HS-5 (cell line): ENCODE measurements at places on chromosomes 13 and 19.

DNA sequence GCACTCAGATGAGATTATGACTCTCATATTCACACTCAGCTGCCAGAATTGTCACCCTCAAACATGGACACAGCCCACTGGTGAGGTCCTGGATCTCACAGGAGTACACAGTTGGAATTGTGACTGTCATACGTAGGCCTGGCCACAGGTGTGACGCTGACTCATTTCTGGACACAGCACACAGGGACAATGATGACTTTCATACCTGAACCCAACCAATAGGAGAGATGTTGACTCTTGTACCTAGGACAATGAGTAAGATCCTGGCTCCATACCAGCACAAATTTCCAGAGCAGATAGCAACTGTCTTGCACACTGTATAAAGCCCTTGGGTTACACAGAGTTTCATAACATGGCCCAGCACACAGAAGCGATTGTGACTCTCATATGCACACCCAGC is 46.4 kb downstream of the ZNF85 start:
- DNase-seq = no peak

- DNase-seq = no peak
Measured at GRCh38 chr13:99118179-99118578, 82.5 kb upstream of the UBAC2 start.

- no peak for DNase-seq
Measured at GRCh38 chr13:51818276-51818675, 14.3 kb upstream of the DHRS12 start.

GRCh38 chr19:17673937-17674799 is 14.0 kb downstream of the UNC13A start:
- no peak for DNase-seq

DNA sequence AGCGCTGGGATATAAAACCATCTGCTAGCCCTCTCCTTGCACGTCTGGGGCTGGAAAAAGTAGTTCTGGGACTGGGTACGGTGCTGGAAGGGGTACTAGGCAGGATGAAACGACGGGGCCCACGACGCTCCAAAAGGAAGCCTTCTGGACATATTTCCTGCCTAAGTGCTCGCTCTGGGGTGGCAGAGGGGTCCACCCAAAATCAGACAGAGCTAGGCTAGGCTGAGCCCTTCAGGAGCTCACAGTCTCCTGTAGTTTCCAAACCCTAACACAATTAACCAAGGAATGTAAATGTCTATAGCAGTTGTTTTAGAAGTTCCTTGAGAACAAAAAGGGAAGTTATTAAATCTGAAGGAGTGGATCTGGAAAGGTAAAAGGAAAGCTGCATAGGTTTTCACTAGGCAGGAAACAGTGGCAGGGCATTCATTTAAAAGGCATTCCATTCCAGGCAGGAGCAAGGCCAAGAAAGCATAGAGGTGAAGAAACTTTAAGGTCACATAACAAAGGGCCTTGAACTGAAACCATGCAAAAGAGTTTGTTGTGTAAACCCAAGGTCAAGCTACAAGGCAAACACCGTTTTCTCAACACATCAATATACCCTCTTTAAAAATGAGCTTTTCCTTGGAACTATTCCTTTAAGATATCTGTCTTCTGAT is 634 bp upstream of the DIAPH3 start:
- no peak for DNase-seq

DNA sequence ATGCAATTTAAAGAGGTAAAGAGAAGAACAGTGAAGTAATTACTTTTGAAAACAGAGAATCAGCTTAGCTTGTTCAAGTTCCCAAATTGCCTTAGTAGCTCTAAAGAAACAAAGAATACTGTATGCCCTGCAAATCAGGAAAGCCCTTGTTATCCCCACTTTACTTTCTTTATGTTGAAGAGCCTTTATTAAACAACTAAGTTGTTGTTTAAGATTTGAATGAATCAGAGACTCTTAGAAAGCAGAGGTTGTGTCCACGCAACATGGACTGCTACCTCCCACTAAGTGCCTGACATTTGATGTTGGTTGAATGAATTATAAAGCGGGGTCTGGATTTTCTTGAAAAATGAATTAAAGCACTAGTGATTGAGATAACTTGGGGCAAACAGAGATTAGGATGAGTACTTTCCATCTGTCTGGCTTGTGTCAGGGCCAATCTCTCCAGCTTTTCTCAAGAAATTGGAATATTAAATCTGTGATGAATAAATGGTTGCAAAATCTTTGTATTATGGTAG is 214.7 kb downstream of the POSTN start:
- no peak for DNase-seq

DNA sequence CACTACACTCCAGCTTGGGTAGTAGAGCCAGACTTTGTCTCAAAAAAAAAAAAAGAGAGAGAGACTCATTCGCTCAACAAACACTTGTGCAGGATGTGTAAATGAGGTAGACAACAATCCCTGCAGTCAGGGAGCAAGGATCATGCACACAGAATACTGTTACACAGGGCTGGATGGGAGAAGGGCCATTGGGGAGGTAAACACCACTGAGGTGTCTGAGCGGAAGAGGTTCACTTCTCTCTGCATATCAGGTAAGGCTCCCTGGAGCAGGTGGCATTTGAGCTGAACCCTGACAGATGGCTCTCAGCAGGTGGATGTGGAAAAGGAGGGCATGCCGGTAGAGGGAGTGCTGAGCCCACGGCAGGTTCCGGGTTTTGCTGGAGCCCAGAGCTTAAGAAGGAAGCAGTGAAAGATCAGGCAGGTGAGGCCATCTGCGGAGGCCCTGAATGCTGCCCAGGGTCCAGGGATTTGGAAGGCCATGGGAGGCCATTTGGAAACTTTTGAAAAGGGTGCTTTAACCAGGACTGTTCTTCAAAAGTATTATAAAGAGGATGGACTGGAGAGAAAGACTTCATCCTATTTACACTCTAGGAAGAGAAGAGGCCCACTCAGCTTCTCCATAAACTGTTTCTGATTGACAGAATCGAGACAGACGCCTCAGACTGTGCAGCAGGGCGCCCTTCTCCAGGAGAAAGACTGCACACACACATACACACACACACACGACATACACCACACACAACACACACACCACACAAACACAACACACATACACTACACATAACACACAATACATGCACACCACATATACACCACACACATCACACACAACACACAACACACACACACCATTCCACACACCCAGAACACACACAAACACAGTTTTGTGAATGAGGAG is 199.4 kb downstream of the USP12 start:
- DNase-seq = no peak

DNA sequence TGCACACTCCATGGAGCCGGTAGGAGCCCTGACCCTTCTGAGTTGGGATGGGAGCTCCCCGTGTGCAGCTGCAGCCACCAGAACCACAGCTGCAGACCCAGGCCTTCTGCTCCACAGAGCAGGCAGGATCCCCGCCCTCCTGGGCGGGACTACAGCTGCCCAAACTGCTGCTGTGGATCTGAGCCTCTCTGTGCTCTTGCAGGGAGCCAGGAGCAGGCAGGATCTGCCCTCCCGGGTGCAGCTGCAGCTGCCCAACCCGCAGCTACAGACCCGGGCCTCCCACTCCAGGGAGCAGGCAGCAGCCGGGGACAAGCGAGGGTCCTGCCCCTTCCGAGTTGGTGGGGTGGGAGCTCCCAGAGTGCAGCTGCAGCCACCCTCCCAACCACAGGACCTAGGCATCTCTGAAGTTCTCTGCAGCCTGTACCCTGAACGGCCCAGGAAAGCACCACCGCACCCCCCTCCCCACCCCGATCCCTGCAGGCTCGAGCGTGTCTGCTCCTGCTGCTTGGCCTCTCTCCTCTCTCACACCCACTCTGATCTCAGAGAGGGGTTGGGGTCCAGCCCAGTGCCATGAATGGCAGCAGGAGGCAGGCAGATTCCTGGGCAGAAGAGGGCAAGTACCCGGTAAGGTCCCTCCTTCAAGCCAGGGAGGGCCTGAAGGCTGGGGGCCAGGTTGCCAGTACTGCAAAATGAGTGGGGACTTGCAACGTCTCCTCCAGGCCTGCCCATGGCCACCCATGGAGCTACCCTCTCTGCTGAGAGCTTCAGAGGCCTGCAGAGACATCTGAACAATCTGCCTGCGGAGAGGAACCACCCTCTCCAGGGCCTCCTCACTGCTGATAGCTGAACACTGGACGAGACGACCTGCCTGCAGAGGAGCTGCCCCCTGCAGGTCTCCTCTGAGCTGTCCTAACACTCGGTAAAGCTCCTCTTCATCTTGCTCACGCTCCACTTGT is 16.4 kb upstream of the EMP3 start:
- DNase-seq = no peak

- no peak for DNase-seq
Measured at GRCh38 chr19:55695511-55696290, 20.7 kb downstream of the EPN1 start.

DNA sequence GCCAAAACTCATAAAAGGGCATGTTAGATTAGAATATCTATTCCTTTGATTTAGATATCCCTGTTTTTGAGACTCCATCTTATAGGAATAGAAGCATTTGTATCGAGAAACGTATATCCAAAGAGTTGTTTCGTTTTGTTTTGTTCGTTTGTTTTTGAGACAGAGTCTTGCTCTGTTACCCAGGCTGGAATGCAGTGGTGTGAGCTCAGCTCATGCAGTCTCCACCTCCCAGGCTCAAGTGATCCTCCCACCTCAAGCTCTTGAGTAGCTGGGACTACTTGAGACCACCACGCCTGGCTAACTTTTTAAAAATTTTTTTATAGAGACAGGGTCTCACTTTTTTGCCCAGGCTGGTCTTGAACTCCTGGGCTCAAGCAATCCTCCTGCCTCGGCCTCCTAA is 26.6 kb upstream of the ZMYM5 start:
- no peak for DNase-seq

- no peak for DNase-seq
Measured at GRCh38 chr13:83906240-83906820, 24.1 kb upstream of the SLITRK1 start.

DNA sequence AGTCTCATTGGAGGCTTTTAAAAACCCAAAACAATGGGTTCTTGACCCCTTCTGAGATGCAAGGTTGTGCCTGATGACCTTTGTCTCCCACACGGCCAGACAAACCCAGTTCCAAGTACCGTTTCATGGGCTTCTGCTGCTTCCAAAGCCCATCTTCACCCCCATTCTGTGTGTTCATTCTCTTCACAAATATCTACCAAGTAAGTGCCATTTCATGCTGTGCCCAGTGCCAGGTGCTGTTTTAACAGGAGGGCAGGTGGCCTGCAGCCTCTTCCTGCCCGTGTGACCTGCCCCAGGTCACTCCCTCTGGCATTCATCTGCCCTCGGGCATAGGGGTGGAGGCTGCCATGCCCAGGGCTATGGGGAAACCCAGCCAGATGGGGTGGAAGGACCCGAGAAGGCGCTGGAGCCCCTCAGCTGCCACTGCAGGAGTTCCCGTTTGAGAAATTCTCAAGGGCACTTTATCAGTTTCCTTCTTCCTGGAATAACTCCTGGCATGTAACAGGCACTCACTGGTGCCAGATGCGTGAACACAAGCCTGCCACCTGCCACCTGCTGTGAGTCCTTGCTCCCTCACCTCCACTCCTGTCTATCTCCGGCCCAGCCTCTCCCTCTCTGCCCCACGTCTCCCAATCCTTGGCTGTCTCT is 12.5 kb downstream of the CAPN12 start:
- no peak for DNase-seq

- peak; percentile 37 for DNase-seq
Measured at GRCh38 chr13:27012482-27013197, 159.0 kb downstream of the USP12 start.

DNA sequence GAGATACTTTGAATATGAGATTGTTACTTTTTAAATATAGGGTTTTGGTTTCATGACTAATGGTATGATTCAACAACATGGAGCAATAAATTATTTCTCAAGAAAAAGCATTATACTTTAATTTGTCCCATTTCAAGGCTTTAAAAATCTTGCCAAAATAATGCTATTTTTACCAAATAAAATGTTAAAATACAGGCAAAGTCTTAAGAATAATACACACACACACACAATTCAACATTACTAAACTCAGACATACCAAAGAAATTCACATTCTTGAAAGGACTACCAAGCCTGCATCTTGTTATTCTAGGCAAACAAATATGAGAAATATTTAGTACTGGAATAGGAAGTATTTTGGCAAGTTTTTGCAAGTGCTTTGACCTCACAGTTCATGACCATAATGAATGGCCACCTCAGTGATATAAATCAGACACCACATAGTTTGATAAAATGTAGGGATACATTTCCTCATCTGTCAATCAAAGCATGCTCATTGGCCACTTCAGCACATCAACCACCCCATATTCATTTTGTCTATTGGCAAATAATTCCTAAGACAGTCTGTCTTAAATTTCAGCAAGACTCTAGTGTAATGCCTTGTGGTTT is 107.2 kb downstream of the NALCN start:
- peak; percentile 9 for DNase-seq

DNA sequence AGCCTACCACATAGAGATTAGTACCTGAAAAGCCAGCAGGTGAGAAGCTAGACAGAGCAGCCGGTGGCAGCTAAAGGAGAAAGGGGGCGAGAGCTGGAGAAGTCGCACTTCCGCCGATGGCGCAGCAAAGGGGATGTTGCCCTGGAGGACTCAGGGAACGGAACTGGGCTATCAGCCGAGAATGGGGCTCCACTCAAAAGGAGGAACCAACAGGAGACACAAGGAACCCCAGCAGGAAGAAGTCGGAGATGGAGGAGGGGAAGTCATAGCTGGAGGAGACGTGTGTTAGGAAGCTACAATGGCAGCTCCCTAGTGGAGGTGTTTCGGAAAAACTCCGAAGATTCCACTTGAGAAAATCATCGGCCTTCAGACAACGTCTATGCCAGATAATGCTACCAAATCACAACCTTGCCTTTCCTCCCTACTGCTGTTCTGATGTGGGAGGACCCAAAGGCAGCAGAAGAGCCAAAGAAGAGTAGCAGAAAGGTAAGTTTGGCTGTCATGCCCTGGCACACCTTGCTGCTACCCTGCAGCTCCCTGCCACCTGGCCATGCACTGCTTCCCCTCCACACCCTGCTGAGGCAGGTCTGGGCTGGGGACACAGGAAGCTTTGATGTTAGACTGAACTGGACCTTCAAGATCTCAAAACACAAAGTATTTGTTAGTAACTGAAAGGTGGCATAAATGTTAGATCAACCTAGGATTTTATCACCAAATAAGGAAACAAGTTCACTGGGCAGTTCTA is 127.9 kb downstream of the DLEU7 start:
- no peak for DNase-seq

GRCh38 chr13:97810152-97810551 is 143.3 kb upstream of the IPO5 start:
- DNase-seq = no peak

DNA sequence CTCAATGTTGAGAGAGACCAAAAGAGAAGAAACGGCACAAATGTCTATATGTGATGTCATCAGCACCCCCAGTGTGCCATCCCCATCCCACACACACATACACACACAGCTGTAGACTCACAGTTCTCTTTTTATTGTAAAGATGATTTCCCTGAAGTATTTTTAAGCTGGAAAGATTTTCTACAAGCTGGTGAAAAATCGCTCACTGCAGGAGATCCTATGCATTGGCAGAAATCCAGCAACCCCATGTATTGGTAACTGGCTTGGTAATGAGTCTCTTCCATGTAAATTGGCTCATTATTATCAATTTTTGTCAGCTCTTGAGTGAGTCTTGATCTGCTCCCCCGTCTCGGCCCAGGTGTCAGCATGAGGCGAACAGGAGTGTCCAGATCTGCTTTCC is 107.1 kb upstream of the UQCRFS1 start:
- no peak for DNase-seq
